ENCODE measurements at places on chromosomes 7 and 10.
A peak's percentile ranks its signal among the peaks of the same experiment; 100 is the strongest.

- no peak for DNase-seq
These were observed at the start of gene COL26A1 for GRCh38 chr7:101362334-101363195. Gene COL26A1 (plus strand): TSS chr7:101362875. CDS start chr7:101363033, 158 bp downstream.

GRCh38 chr10:15349112-15349511, 22.0 kb downstream of the FAM171A1 start:
- no peak for DNase-seq

GRCh38 chr10:11869743-11870460, 46.7 kb downstream of the PROSER2 start:
- DNase-seq, result no peak

- no peak for DNase-seq
These were observed 50.7 kb downstream of the MDFIC start for GRCh38 chr7:114972567-114972966.

DNA sequence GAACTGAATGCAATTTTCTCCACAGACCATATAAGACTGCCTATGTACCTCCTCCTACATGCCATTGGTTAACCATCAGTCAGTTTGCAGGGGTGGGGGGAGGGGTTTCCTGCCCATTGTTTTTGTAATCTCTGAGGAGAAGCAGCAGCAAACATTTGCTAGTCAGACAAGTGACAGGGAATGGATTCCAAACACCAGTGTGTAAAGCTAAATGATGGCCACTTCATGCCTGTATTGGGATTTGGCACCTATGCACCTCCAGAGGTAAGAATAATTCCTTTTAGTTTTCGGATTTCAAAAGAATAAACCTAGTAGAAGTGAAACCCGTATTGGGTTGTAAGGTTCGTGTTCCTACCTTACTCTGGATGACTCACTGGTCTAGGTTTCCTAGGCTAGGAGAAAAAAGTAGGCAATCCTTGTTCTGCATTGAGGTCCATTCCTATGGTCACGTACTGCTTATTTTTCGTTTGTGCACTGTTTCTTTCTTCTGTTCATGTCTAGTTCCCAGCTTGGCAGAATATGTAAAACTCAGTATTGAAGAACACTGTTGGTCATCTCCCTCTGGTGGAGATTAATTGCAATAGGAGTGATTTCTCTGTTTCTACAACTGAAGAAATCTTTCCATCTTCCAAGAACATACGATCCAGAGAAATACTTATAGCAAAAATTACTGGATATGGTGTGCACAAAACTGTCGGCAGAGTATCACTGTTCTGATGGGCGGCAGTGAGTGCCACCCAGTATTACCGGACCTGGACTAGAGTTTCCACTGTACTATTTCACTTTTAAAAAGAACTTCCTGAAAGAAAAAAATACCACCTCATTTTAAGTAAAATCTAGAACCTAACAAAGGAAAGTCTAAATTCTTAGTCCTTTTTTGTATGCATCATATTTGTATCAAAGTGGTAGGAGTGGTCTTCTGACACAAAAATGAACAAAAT, at the start of gene AKR1C3:
TSS of gene AKR1C3 (plus strand) at position 150 of the 941 bp plus-strand sequence. CDS start at position 181, 31 bp downstream.
- peak; percentile 35 for DNase-seq

DNA sequence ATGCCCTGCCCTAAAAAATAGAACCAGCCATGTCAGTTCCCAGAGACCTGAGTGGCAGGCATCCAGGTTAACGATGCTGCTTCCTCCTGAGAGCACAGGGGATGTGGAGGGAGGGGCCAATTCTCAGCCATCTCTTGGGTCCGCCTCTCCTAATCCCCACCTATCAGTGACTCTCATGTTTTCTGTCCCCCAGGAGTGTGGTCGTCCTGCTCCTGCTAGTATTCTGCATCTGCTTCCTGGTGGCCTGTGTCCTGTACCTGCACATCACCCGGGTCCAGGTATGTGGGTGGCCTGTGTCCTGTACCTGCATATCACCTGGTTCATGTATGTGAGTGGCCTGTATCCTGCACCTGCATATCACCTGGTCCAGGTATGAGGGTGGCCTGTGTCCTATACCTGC, 105.3 kb downstream of the ADCY1 start:
- no peak for DNase-seq

- peak; percentile 23 for DNase-seq
These were observed 11.7 kb downstream of the NOBOX start for GRCh38 chr7:144391823-144392255.

GRCh38 chr10:26222563-26222962, 6.0 kb downstream of the GAD2 start:
- no peak for DNase-seq

DNA sequence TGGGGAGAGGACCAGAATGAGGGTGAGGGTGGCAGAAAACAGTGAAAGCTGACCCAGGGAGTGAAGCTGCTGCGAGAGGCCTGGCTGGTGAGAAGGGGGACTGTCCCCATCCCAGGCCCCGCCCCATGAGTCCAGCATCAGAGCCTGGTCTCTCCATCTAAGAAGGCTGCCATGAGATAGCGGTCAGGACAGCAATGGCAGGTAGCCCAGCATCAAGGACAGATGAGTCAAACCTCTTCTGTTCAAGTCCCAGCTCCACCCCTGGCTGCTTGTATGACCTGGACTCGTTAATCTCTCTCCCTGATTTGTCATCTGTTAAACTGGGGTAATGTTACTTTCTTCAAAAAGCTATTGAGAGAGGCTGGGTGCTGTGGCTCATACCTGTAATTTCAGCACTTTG, 22.2 kb downstream of the GPNMB start:
- DNase-seq, result no peak

DNA sequence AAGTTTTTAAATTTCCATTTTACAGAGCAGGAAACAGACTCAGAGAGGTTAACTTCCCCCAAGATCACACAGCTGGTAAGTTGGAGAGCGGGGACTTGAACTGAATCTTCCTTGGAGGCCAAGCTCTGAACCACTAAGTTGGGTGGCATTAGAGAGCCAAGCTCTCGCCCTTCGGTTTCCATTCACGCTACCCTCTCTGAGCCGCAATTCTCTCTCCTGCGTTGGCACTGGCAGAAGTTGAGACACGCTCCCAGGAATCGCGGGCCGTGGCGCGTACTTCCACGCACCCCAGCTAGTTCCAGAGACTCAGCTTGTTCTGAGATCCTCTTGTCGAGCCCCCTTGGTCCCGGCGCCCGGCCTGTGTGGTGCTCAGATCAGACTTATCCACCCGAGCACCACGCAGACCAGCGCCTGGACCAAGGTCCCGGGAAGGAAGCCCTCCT, 29.3 kb upstream of the VAX1 start:
- no peak for DNase-seq

DNA sequence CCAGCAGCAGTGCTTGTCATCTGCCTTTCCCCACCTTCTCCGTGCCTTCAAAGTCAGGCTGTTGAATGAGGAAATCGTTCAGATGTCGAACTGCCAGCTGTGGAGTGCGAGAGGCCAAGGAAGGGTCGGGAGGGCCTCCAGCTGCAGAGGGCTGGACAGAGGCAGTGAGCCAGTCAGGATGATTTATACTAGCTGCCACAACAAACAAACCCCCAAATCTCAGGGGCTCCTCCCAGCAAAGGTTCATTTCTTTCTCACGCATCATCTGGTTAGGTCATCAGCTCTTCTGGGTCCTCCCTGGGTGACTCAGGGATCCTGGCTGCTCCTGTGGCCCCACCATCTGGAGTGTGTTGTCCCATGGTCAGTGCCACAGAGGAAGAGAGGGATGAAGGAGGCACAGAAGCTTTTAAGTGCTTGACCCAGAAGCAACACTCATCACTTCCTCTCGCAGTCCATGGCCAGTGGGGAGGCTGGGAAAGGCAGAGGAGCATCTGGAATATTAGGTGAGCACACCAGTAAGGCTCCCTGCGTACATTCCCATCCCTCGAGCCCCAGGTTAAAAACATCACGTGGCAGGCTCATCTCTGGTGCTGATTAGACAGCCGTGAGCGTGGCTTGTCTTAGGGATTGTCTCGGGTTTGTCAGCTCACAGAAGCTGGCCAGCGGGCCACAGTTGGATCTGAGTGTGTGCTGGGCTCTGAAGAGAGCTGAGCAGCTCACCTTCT, 140.7 kb downstream of the RGS10 start:
- no peak for DNase-seq

DNA sequence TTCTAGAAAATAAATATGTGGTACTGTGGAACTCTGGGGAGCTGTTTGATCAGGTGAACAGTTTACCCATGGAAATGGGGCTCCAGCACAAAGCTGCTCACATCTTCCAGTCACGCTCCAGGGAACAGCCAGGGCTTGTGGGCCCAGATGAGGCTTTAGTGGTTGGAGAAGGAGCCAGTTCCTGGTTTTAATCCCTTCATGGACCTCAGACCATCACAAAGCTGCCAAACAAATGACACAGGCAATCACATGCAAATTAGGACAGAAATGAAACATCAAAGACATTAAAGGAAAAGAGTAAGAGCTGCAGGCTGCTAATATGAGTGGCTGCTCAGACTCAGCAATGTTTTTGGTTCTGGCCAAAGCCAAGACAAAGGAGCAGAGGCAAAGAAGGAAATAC, 2.2 kb upstream of the ATP6V0E2 start:
- DNase-seq, result no peak

- no peak for DNase-seq
These were observed 16.5 kb downstream of the DENND11 start for GRCh38 chr7:141685285-141686023.

DNA sequence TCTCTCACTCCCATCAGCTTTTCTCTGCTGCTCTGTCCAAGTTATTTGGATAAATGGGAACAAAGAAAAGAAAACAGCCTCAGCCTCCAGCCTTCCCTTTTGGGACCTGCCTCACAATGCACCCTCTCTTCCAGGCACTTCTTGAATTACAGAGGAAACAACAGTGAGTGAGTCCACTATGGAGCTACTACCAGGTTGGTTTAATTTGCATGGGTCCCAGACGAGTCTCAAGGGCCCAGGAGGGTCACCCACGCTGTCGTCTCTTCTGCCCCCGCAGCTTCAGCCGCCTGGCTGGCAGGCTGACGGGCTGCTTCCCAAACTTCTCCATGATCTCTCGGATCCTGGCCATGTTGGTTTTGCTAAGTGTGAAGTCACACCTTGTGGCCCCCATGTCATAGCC, 80.4 kb downstream of the GPR26 start:
- DNase-seq, result no peak

DNA sequence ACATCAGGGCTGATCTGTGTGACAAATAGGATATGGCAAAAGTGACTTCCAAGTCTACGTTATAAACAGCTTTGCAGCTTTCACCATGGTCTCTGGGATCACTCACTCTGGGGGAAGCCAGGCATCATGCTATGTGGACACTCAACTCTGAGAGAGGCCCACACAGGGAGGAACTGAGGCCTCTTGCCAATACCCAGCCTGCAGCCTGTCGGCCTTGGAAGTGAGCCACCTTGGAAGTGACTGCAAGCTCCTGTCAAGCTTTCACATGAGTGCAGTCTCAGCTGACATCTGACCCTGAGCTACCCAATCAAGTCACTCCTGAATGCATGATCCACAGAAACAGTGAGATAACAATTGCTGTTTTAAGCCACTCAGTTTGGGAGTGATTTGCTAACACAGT, 56.5 kb downstream of the MMRN2 start:
- no peak for DNase-seq

GRCh38 chr7:47370461-47371042, 211.4 kb downstream of the TNS3 start:
- DNase-seq, result no peak

- DNase-seq, result no peak
These were observed at the start of gene SFXN2 for GRCh38 chr10:102714621-102715455. Gene SFXN2 (plus strand): TSS chr10:102714636. CDS start chr10:102726637, 12,001 bp downstream.

Measured in LNCaP clone FGC (cell line).